ENCODE measurements at places on chromosomes 1 and 21. TPM values are rescaled to one million over a fixed set of nuclear protein-coding genes. Genes with fewer than 3 reads are reported as not detected.

ZBTB37 gene
- total RNA-seq = 14.4 TPM

GRCh38 chr1:166915042-166915441 is 39.0 kb upstream of the TADA1 start:
- DNase-seq = no peak
- H3K4me3 ChIP-seq = no peak overlapping the region
- H3K27ac ChIP-seq = no peak overlapping the region
- H3K36me3 ChIP-seq = peaks cover 19% of the 10 kb centered on the region
- H3K4me1 ChIP-seq = peaks cover 15% of the 10 kb centered on the region

DNA sequence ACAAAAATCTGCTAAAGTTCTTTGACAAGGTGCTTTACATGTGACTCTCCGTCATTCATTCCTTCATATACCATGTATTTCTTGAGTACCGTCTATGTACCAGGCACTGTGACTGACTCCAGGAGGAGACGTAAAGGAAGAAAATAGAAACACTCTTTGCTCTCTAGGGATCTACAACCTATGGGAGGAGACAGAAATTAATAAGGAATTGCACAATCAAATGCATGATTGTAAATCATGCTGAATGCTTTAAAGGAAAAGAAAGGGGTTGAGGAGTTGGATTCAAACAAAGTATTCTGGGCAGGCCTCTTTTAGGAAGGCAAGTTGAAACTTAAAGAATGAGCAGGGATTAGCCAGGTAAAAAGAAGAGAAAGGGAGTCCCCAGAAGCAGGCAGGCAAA is 239.1 kb upstream of the FGGY start:
- no peak for DNase-seq
- H3K4me1 ChIP-seq = peaks cover 57% of the 10 kb centered on the region
- no peaks in the 10 kb centered on the region for H3K27me3 ChIP-seq
- H3K36me3 ChIP-seq = peaks cover 13% of the 10 kb centered on the region

DNA sequence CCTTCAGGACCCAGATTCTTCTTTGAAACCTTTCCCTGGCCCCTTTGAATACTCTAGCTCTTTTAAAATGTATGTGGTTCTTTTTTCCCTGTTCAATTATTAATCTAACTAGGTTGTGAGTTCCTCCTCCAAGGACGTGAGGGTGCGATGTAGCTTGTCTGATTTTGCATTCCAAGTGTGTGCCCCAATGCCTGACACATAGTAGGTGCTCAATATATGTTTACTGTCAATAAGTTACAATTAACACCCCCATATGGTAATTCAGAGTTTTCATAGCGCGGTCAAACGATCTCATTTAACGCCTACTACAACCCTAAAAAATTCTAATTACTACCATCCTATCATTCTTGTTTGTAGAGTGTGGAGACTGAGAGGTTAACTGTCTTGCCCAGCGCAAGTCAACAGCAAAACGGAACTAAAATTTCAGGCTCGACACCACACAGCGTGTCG is 482 bp upstream of the MTR start:
- H3K4me3 ChIP-seq = peak overlapping the region; percentile 90
- H3K4me1 ChIP-seq = peaks cover 19% of the 10 kb centered on the region
- H3K27ac ChIP-seq = peak overlapping the region; percentile 87
- no peaks in the 10 kb centered on the region for H3K36me3 ChIP-seq
- no peak for DNase-seq
- peaks cover 24% of the 10 kb centered on the region for H3K27me3 ChIP-seq
